ENCODE measurements at places on chromosomes 11 and 22.

DNA sequence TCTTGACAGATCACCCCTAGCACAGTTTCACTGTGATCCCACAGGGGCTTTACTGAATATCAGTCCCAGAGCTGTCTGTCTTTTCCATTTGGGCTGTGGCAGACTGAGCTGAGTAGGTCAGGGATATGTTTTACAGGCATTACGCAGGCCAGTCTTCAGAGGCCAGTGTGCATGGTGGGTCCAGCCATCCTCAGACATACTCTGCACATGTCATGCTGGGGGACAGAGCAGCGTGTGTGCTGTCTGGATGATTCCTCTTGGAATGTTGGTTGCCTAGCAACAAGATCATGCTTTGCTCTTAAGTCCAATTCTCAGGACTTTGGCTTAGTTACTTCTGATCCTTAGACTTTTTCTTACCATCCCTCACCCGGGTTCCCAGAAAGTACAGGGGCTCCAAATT is 736.5 kb downstream of the DLG2 start:
- no peak for DNase-seq

DNA sequence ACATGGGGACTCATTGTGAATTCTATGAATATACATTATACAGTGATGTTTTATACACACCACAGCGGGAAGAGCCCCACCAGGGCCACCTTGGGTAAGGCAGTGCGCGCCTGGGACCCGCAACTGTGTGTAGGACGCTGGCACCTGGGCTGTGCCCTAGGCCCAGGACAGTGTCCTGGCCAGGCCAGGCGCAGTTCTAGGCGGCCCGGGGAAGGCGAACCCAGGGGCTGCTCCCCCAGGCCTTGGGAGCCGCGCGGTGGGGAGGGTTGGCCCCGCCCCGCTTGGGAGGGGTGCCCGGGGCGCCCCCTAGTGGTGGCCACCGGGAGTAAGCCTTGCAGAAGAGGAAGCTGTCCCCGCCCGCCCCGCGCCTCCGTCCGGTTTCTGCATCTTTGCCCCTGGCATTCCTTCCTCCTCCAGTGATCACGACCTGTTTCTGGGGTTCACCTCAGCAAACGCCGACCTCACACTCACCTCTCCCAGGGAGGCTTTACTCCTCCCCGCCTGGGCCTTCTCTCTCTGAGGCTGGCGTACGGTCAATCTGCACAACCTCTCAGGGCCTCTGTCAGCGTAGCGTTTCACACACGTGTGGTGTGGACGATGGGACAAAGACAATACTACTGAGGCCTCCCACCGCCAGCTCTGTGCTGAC is 9.5 kb upstream of the EHD1 start:
- no peak for DNase-seq

- no peak for DNase-seq
These were observed 108.9 kb downstream of the GALNT18 start for GRCh38 chr11:11512929-11513328.

GRCh38 chr11:71178076-71178475 is 74.3 kb downstream of the SHANK2 start:
- DNase-seq = no peak

DNA sequence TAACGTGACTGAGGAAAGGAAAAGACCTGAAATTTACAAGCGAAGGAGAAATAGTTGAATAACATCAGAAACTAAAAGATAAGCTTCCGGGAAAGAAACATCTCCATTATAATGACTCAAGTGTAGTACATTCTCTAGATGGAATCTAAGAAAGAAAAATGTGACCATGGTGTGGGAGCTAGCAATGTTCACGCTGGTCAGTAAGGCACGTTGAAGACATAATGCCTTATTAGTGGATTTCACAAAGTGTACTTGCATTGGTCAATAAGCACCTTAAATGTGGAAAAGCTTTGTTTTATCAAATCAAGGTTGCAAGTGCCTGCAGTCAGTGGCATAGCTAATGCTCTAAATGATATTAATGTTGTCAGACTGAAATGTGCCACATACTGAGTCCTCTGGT is 2.8 kb upstream of the LARGE1 start:
- peak; percentile 22 for DNase-seq

GRCh38 chr11:7520981-7521487 is 7.2 kb downstream of the PPFIBP2 start:
- peak; percentile 19 for DNase-seq

DNA sequence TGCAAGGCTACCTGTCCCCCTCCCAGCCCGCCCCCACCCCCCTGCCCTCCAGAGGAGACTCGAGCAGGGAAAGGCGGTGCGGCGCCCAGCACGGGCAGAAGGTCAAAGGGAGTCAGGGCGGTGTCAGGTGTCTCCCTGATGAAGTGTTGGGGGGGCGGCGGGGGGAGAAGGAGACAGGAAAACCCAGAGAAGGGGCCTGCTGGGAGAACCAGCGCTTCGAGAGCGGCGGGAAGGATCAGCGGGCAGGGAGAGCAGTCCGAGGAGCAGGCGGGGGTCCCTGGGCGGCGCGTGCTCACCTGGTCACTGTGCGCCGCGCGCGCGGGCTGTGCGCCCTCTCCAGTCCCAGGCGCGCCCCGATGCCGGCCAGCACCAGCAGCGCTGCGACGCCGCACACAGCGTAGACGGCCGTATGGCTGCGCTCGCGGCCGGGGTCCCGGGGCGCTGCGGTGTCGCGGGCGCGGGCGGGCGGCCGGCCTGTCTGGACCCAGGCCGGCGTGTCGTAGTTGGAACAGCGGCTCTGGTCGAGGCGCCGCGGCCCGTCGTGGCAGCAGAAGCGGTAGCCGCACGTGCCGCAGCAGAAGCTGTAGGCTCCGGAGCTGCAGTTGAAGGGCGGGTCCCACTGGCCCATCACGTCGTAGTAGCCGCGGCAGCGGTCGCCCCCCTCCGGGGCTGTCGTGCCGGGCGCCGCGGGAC is 886 bp downstream of the SHISA8 start:
- DNase-seq = no peak

DNA sequence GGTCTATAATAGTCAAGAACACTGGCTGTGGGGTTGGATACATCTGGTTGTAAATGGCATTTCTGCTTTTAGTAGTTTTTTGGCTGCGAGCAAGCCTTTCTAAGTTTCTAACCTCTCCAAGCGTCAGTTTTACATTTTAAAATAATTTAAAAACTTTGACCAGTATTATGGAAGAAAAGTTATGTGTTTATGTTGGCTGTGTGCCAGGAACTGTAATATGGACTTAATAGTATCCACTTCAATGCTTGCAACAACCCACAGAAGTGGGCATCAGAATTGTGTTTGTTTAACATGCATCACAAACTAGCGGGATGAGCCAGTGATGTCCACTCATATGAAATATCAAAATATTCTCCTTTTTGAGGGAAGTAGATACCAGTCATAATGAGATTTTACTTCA is 844.2 kb downstream of the JRKL start:
- no peak for DNase-seq

DNA sequence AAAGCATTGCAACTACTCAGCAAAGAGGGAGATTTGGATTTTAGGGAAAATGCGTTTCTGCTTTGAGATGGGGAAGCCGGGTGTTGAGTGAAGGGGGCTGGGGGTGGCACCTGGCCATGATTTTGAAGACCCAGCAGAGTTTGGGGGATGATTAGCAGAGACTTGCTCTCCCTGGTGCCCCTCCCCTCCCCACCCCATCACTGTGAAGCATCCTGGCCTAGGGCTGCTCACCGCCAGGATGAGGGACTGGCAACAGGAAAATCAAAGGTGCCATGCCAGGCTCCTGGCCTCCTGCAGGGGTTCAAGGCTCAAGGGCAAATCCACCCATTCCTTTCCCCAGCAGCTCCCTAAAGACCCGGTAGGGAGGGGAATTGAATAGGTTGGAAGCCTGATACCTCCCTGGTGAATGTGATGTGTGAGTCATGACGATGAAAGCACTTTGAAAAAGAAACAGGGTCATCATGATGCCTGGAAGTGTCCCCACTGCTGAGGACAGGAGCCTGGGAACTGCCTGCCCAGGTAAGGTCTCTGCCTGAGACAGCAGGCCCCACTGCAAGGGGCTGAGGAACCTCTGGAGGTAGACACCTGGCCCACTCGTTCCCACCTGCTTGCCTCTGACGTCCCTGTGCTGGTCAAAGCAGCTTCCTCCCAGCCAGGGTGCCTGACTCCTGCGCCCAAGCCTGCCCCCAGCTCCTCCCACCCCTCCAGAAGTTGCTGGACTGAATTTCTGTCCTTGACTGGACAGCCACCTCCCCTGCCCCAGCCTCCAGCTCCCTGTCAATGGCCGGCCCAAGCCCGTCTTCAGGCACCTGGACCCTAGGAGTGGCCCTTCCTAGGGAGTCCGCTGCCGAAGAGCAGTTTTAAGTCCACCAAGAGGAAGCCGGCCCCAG is 1.7 kb downstream of the CHST1 start:
- DNase-seq = no peak

DNA sequence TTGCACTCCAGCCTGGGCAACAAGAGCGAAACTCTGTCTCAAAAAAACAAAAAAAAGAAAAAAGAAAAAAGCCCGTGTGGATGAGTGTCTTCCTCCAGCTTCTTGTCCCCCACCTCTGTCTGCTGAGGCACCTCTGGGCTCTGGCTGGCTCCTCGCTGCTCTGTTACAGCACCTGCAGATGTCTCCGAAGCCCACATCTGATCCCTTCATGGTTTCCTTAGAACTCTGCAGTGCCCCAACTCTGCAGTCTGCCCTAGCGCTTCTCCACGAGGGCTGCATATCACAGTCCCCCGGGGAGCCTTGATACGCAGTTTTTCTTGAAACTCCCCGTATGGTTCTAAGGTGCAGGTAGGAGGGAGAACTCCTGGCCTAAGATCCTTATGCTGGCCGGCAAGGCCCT is 15.9 kb downstream of the KCTD17 start:
- DNase-seq = no peak

Measured in foreskin melanocyte (primary cell).